ENCODE measurements at places on chromosomes 11 and 22. TPM values are rescaled to one million over a fixed set of nuclear protein-coding genes. Genes with fewer than 3 reads are reported as not detected.

The GAL3ST1 gene
- polyA plus RNA-seq: 27.1 TPM

The CD44 gene
- polyA plus RNA-seq: 13.8 TPM

The CYTH4 gene
- polyA plus RNA-seq: 2.4 TPM

The CBLIF gene
- polyA plus RNA-seq: not detected

The KLHDC7B gene
- 0.86 TPM for polyA plus RNA-seq

The IL10RA gene
- 2.4 TPM for polyA plus RNA-seq

The CASP4 gene
- 22.5 TPM for polyA plus RNA-seq

The SULT4A1 gene
- polyA plus RNA-seq: 2.9 TPM

The ZNF70 gene
- 5.5 TPM for polyA plus RNA-seq

The MISFA gene
- polyA plus RNA-seq: 5.9 TPM

The OR5A1 gene
- not detected for polyA plus RNA-seq

The MS4A2 gene
- polyA plus RNA-seq: not detected

The DDI1 gene
- polyA plus RNA-seq: not detected

The NRIP3 gene
- polyA plus RNA-seq: 1.3 TPM

The CCDC87 gene
- polyA plus RNA-seq: 0.28 TPM

The NCAM1 gene
- polyA plus RNA-seq: 69.3 TPM

- no peak for DNase-seq
Measured at GRCh38 chr11:95371153-95371552, 140.2 kb upstream of the SESN3 start.

GRCh38 chr11:106415510-106415909 lies 338.0 kb downstream of the AASDHPPT start:
- DNase-seq: no peak

DNA sequence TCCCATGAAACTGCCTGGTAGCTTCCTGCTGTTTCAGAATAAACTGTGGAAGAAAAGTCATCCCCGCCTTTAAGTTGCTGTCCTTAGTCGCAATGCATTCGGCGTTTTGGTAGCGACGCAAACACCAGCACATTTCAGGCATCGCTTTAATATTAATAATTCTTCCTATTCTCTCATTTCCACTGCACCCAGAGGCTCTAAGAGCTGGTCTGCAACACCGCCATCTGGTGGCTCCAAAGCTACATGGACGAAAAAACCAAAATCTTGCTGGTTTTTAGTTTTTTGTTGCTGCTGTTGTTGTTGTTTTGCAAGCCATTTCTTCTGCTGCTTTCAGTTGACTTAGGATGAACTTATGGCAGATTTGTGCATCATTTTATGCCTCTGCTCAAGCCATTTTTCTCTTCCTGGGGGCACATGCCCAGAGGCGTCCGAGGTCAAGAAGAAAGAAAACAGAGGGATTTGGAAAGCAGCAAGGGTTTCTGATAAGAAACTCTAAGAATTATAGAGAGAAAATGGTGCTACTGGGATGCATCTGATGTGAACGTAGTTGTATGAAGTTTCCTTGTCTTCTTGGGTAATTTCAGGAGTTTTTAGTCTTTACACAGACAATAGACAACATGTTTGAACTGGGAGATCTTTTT lies 345.4 kb upstream of the KIRREL3 start:
- no peak for DNase-seq

DNA sequence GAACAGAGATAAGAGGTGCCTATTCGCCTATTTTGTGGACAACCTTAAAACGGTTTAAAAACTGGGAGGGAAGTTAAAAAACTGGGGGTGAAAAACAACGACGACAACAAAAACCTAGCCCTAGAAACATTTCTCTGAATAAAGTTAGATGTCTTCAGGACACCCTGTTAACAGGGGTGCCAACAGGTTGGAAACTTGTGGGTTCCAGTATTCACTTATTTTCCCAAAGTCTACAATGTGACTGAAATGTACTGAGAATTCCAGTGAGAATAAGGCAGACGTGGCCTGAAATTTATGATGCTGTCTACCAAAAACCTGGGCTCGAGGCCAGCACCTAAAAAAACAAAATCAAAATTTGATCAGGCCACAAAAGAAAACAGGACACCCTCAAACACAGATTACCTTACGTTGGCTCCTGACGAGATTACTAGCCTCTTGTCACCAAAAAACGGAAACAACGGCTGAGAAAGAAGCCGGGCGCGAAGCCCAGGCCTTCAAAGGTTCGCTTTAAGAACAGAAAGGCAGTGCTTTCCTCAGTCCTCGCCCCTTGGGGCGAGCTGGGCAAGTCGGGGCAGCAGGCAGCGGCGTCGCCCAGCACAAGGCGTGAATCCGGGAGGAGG lies 906 bp downstream of the CCDC90B start:
- DNase-seq: no peak

DNA sequence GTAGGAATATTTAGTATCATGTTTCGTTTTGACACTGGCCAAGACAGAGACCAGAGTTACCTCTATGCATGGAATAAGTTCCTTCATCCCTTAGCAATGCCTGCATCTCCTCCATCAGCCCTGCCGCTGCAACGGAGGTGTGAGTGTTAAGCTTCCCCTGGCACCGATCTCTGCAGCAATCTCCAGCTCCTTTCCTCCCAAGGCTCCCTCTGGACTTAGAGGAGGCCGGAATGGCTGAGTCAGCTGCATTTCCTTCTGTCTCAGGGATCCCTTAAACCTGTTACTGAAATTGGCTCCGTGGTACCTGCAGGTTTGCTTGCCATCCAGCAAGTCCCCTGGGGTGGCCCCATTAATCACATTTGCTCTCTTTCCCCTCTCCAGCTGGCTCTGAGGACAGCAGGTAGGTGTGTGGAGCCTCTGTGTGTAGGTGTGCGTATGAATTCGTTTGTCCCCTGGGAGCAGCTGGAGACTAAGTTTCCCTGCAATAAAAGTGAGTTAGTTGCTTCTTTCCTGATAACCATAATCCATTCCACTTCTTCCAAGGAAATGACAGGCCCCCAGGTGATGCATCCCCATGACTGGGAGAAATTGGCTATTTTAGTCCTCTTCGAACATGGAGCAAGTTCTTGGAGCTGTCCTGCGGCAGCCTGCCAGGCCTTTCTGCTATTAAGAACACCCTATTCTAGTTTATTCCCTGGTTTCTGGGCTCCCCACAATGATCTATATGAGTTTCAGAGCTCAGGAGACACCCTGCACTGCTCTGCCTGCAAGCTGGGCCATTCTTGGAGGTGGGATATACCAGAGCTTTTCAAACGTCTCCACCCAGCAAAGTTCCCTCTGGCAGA lies 457.2 kb upstream of the CADM1 start:
- no peak for DNase-seq

- DNase-seq: no peak
Measured at GRCh38 chr11:24155792-24156191, 341.1 kb upstream of the LUZP2 start.

DNA sequence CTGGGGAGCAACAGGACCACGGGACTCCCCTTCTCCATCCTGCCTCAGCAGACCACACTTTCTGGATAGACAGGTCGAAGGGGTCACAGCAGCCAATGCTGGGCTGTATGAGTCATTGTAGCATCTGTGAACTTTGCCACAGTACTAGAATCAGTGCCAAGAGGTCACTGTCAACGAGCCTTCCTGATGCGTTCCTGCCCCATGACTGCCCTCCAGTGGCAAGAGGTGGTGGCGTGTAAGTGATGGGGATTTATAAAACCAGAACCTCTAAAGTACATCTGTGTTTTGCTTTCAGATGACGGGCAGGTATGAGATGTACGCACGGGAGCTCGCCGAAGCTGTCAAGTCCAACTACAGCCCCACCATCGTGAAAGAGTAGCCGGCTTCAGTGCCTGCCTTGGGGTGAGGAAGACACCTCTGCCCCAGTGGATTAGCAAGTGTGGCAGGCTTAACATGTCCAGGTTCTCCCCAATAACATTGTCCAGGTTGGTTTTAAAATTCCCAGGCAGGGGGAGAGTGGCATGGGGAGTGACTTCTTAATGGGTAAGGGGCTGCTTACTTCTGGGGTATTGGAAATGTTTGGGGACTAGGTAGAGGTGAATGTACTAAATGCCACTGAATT lies 29.4 kb downstream of the GUCD1 start:
- no peak for DNase-seq

GRCh38 chr11:101436511-101437142 lies 147.2 kb downstream of the TRPC6 start:
- DNase-seq: no peak

- DNase-seq: no peak
Measured at GRCh38 chr11:17604915-17605233, 57.8 kb downstream of the OTOG start.

DNA sequence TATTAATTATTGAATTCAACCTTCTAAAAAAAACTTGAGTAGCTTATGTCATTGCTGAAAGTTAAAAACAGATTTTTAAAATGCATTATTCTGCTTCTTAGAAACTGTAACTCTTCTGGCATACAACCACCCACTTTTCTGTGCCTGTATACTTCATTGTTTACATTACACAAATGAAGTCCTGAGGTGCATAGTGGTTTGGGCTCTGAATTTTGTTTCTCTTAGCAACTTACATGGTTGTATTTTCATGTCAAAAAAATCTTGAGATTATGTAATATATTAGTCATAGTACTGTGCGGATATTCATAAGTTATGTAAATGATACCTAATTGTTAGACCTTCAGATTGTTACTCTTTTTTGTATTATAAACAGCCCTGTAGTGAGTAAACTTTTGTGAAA lies 12.2 kb downstream of the SC5D start:
- DNase-seq: no peak

DNA sequence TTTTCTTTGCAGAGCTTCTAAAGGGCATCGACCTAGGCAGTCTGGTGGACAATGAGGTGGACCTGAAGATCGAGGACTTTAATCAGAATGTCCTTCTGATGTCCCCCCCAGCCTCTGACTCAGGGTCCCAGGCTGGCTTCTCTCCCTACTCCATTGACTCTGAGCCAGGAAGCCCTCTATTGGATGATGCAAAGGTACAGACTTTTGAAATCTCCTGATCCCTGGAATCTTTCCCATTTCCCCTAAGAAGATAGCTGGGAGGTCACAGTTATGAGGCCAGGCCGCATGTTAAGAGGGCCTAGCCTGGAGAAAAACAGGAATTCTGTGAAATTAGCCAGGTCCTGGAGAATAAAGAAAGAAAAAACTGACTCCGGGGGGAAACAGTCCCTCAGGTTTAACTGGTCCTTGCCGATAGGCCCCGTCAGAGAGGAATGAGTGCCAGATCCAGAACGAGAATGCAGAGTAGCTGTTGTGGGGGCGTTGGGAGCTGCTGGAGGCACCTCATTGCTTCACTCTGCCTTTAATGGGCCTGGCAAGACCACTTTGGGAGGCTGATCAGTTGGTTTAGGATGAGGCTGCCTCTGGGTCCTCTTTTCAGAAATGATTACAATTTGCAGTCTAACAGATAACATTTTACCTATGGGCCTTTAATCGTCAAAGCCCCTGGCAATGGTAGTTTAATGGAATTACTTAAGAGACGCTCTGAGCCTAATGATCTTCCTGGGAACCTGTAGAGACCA lies 39.2 kb downstream of the SHISA8 start:
- DNase-seq: no peak

DNA sequence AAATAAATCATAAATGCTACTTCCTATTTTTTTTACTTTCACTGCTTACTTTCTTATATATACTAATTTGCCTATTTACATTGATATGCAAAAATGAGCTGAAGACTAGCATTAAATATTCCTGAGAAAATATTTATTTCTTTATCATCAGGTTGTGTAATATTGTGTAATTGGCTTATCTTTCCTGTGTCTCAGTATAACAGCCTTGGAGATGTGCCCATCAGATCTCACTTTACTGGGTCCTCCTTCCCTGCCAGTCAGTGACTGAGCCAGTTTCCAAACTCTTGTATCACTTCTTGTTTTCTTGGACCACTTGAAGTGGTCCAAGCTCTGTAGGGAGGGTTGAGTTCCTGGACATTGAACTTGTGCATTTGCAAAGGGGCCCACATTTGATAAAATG lies 900.0 kb downstream of the LUZP2 start:
- no peak for DNase-seq

- DNase-seq: no peak
Measured at GRCh38 chr11:72088076-72088808, 7.6 kb downstream of the LRRC51 start.

GRCh38 chr11:47398551-47398950 lies 9.8 kb upstream of the SLC39A13 start:
- DNase-seq: no peak

DNA sequence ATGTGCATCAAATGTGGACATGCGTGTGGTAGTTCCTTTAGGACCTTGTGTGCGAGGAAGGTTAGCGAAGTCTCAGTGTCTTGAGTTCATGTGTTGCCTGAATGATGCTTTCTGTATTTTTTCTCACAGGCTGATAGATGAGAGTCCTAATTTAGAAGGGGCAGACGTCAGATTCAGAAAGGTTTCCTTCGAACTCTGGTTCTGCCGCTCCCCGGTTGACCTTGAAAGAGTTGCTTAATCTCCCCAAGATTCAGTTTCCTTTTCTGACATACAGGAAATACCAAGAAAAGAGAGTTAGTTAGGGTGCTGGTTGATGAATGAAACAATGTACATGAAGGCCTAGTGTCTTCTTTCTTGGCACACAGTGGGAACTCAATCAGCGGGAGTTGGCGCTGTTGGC lies 35.9 kb upstream of the TTC12 start:
- no peak for DNase-seq

- no peak for DNase-seq
Measured at GRCh38 chr11:12390687-12391110, 13.3 kb downstream of the PARVA start.

GRCh38 chr11:128471138-128471661 lies 116.2 kb downstream of the ETS1 start:
- no peak for DNase-seq

DNA sequence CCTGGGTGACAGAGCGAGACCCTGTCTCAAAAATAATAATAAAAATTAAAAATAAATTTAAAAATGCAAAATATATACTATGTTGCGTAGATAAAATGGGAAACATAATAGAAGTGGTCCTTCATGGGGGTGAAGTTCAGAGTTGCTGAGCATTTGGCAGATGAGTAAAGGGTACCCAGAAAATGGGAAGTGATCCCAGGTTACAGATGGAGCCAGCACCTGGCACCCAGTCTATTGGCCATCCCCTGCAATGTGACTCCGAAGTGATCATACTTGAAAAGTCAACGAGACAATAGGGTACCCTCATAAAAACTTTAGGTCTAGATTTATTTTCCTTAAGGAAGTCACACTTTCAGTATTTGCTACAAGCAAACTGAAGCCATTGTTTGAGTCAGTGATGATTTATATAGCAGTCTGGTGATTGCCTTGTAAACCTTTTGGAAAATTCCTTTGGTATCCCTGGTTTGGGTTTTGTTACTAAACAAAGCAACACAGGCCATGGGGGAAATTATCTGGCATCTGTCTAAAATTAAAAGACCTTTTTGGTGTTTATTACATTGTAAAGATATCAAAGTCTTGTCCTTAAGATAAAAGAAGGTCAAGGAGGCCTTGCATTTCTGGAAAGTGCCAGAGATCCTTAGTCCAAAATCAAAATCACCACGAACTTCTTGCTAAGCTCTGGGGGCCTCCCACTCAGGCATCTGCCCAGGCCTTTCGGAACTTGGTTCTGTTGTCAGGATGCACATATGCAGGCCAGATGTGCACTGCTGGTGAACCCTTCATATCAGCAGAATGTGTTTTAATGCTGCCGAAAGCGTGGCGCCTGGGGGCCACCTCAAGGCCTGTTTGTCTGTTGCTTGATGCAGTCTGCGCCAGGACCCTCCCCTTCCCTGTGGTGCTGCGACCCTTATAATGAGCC lies 4.3 kb downstream of the SMARCB1 start:
- DNase-seq: no peak

All from right renal cortex interstitium (tissue), 3 donors.